ENCODE measurements at places on chromosomes 2 and 18.

- no peak for DNase-seq
These were observed 42.1 kb upstream of the SERTAD2 start for GRCh38 chr2:64695721-64696261.

DNA sequence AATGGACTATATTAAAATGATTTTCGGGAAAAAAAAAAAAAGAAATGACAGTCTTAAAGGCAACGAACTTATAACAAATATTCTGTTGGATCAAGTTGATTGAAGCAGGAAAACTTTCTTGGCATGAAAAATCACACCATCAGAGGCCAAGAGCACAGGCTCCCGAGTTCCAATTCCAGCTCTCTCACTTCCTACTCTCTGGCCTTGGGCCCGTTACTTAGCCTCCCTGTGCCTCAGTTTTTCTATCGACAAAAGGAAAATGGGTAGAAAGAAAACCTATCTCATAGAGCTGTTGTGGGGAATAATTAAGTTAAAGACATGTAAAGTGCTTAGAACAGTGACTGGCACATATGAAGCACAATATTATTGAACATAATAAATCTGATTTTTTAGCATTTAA is 74.2 kb downstream of the HNRNPLL start:
- DNase-seq = no peak

GRCh38 chr2:27962006-27962405 is 71.5 kb downstream of the BABAM2 start:
- no peak for DNase-seq

DNA sequence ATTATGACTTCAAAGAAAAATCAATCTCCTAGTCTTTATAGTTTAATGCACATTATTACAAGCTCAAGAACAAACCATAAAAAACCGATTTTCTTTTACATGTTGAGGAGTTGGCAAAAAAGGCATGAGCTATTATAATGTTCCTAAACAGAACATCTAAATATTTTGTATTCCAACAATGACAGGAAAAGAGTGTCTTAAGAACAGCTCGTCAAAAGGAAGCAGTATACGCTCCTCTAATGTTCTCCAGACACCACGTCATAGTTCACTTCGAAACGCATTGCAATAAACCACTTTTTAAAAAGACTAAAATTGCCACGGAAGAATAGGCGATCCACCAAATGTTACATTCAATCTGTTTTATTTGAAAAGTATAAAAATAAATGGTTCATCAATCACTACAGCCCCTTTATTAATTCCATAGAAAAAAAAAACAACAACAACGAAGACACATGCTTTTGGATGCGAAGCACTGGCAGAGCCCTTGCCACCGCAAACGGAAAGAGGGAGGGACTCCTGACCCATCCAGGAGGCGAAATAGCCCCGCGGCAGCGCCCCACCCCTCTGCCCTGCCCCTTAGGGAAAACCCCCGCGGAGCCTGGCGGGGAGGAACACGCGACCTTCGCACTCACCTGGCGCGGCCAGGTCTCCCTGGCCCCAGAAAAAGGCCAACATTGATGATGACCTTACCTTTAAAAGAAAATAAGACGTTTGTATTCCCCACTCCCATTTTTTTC is 45.8 kb downstream of the MBP start:
- DNase-seq = no peak

- DNase-seq = no peak
These were observed 472.1 kb downstream of the CDH2 start for GRCh38 chr18:27704736-27705361.

DNA sequence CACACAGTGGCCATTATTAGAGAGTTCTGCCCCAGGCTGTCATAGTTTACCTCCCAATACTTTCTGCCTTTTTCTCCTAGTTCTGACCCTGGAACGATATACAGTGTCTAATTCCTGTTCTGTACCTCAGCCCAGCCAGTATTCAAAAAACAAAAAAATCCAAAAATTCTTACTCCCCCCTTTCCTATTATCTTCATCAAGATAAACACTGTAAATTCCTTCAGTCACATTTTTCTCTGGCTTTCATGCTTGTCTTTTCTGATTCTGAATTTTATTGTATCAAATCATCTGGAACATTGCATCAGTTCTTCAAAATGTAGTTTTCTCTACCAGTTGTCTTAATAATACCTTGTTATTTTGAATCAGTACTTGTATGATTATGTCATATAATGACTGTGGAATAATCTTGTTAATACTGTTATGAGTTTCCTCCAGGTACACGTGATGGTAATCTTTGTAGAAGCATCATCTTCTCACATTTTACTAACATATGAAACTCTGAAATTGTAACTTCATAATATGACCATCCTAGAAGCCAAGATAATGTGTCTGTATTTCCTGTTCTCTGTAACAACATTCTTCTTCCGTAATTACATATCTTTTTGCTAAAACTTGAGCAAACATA is 79.0 kb upstream of the NOSTRIN start:
- DNase-seq = no peak

GRCh38 chr2:36079793-36080192 is 275.8 kb upstream of the CRIM1 start:
- DNase-seq = no peak

DNA sequence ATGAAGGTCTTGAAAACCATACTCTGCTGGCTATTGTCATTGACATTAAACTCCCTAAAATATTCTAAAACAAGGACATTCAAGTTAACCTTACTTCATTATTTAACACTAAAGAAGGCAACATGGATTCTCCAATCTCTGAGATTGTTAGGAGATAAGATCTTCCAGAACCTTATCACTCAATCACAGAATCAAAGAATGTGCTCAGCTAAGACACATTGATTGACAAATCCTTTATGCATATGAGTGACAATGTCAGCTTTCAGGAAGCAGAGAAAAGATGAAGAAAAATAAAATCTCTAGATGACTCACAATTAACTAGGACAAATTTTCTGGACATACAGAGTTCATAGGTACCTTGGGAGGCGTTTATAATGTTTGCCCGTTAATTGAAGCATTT is 787.2 kb downstream of the TSN start:
- no peak for DNase-seq

DNA sequence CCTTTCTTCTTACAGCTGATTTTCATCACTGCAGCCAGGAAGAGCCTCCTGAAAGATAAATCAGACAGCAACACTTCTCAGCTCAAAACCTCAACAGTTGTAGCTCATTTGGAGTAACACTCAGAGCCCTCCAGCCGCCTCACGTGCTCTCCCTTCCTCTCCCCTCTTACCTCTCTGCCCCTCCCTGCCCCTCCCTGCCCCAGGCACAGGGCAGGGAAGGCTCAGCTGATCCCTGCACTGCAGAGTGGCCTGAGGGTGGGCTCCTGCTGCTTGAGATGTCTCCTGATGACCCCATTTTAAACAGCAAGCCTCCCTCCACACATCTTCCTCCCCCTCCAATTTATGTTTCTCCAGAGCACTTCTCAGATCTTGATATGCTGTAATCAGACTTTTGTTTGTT is 54.4 kb downstream of the SH3YL1 start:
- no peak for DNase-seq
